PC-9 (cell line): ENCODE measurements at places on chromosomes 2 and 18.

DNA sequence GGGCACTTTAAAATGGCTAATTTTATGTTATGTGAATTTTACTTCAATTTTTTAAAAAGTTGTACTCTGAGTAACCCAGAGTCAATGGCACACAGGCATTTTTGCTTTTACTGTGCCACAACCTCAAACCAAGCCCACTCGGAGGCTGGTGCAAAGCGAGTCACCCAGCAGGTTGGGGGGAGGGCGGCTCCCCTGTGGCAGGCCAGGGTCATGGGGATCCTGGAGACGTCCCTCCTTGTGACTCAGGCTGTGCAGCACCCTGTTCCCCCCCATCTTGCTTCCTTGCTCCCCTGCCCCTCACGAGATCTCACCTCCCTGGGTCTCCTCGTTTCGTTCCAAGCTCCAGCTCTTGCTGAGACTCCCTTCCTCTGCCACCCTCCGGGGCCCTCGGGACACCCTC, 58.6 kb downstream of the POMC start:
- DNase-seq, result no peak

DNA sequence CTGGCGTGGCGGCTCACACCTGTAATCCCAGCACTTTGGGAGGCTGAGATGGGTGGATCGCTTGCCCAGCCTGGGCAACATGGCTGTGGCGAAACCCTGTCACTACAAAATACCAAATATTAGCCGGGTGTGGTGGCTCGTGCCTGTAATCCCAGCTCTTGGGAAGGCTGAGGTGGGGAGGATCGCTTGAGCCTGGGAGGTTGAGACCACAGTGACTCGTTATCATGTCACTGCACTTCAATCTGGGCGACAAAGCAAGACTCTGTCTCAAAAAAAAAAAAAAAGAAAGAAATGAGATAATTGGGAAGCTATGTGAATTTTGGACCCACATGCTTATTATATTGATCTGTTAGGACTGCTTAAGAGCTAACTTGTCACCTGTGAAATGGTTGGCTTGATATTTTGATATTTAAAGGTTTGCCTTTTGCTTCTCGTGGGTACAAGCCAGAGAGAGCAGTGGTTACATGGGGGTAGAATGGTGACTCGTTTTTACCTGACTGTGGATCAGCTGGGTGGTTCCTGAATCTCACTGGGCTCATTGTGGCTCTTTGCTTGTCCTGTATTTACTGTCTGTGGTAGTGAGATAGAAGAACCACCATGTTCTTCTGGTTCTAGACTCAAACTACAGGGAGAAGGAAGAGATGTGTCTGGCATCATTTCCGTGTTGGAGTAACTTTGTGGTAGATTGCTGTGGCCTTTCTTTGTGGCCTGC, 28.9 kb downstream of the ZNF532 start:
- DNase-seq, result no peak

- DNase-seq, result no peak
Observed at GRCh38 chr2:107128381-107128780, 242.4 kb upstream of the ST6GAL2 start.

GRCh38 chr2:106011380-106011779, 182.7 kb downstream of the UXS1 start:
- no peak for DNase-seq

DNA sequence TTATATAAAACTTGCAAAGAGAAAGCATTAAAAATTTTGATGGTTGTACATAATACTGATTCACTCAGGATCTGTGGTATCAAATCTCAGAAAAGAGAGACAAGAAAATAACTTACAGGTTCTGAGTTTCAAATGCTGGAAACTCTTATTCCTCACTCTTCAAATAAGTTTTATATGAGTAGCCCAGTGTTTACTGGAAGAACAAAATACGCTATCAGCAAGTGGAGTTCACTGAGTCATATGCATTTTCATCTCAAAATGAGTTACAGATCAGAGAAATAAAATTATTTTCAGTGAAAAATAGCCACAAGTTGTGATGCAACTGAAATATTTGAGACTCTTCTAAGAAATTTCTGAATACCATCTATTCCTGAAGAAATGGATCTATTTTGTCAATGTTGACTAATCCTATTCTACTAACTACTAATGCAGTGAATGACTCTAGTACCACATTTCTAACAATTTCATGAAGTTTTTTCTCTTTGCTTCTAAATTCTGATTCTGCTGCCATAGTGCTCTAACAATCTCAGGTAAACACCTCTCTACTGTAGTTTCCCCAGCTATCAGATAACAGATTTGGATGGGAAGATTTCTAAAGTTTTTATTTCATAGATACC, 391.7 kb downstream of the ZEB2 start:
- no peak for DNase-seq

- DNase-seq, result no peak
Observed at GRCh38 chr2:118710481-118710880, 137.0 kb downstream of the EN1 start.
